ENCODE measurements at places on chromosomes 11 and 22.
A peak's percentile ranks its signal among the peaks of the same experiment; 100 is the strongest.

GRCh38 chr22:21896951-21897513 lies 29.6 kb upstream of the MAPK1 start:
- DNase-seq = no peak

- DNase-seq = no peak
Observed at GRCh38 chr22:48249713-48250268, 1487.3 kb downstream of the TBC1D22A start.

DNA sequence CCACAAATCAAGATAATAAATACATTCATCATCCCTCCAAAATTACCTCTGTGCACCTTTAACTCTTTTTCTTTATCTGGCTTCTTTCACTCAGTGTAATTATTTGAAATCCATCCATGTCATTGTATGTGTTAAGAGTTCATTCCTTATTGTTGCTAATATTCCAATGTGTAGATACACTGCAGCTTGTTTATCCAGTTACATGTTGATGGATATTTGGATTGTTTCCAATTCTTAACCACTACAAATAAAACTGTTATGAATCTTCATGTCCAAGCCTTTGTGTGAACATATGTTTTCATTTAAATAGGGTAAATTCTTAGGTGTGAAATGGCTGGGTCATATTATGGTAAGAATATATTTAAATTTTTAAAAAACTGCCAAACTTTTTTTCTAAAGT lies 323.3 kb upstream of the NCAM1 start:
- no peak for DNase-seq

DNA sequence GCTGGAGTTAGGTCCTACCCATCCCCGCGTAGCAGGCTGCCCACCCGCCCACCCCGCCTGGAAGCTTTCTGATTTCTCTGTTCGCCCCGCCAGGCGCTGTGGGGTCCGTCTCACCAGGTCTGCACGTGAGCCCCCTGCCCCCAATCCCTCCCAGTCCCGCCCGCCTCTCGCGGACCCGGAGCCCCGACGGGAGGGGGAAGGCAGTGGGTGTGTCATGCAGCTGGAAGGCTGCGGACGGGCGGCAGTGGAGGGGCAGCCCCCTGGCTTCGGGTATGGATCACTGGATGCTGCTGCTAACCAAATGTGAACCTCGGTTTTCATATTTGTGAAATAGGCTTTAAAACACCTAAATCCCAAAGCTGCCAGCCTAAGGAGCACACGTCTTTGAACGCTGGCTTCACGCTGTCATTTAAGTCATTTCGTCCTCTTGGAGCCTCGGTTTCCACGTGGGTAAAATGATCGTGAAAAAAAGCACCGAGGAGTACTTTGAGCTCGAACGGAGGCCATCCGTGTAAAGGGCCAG lies 568 bp upstream of the BIK start:
- no peak for DNase-seq

DNA sequence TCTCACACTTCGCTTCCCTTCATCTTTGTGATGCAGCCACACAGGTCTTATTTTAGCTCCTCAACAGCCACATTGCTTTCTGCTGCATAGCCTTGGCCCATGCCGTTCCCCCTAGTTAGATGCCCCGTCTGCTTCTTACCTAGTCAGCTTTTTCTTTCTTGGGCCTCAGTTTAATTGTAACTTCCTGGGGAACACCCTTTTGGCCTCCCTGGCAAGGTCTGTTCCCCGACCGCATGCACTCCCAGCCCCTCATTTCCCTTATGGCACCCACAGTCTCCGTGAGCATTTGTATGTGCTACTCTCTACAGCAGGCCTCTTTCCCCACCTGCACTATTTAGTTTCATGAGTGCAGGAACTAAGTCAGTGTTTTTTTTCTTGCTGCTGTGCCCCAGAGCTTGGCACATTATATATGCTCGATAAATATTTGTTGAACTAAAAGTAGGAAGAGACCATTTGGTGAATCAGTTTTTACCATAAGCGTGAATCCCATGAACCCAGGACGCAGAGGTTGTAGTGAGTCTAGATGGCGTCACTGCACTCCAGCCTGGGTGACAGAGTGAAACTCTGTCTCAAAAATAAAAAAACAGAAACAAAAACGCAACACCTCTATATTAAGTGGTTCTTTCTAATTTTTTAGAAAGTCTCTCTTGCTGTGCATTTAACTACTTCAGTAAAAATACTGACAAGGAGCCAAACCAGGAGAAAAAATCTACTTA lies 38.5 kb downstream of the TNRC6B start:
- DNase-seq = no peak

GRCh38 chr11:61487342-61488025 lies 21.1 kb upstream of the LRRC10B start:
- no peak for DNase-seq

- DNase-seq = no peak
Observed at GRCh38 chr11:129657866-129658525, 157.7 kb upstream of the TMEM45B start.

- no peak for DNase-seq
Observed at GRCh38 chr11:66237867-66238266, 30.6 kb upstream of the RAB1B start.

- DNase-seq = no peak
Observed at GRCh38 chr11:121308816-121309215, 16.2 kb downstream of the SC5D start.

GRCh38 chr11:91178366-91178765 lies 955.5 kb upstream of the CHORDC1 start:
- peak; percentile 22 for DNase-seq

DNA sequence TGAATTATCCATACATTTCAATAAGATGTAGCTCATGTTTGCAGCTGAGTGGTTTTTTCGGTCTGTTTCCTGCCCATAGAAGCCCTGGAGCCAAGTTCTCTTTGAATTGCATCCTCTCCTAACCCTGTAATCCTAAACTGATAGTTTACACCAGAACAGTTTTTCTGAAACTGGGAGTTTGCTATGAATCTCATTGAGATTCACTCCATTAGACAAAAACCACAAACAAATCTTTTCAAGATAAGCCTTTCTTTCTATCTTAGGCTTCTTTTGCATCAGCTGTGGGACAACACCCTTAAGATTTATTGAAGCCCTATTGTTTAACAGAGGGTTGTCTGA lies 324.8 kb downstream of the DYNC2H1 start:
- DNase-seq = peak; percentile 3

- no peak for DNase-seq
Observed at GRCh38 chr11:120645639-120646038, 134.1 kb downstream of the GRIK4 start.

DNA sequence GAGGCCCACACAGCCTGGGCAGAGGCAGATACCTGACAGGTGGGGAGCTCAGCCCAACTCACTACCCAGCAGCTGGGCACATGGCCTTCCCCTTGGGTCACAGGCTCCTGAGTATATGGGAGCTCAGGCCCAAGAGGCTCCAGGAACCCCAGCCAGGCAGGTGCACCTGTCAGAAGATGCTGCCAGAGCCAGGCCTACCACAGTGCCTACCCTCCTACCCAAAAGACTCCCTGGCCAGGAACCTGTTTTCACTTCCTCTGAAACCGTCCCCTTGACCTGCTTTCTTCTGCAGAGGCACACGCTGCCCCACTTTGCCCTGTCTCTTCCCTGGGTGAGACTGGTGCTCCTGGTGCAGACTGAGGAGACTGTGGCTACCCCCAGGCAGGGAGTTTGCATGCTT lies 2.9 kb downstream of the CHID1 start:
- no peak for DNase-seq

GRCh38 chr11:44862558-44863101 lies 88.1 kb downstream of the TP53I11 start:
- DNase-seq = peak; percentile 34

GRCh38 chr22:28344918-28345703 lies 334.5 kb downstream of the TTC28 start:
- peak; percentile 46 for DNase-seq

- DNase-seq = no peak
Observed at GRCh38 chr11:117929142-117929915, at the start of gene TMPRSS13. Gene TMPRSS13 (minus strand): TSS chr11:117929402. CDS start chr11:117929307, 95 bp downstream.

GRCh38 chr11:41392596-41392995 lies 66.9 kb downstream of the LRRC4C start:
- peak; percentile 35 for DNase-seq

GRCh38 chr11:65442842-65443331 lies 20.3 kb downstream of the NEAT1 start:
- peak; percentile 6 for DNase-seq

GRCh38 chr11:66619080-66619554 lies 2.7 kb downstream of the RBM14 start:
- peak; percentile 28 for DNase-seq

GRCh38 chr11:10478574-10479550 lies 23.8 kb downstream of the AMPD3 start:
- DNase-seq = no peak

DNA sequence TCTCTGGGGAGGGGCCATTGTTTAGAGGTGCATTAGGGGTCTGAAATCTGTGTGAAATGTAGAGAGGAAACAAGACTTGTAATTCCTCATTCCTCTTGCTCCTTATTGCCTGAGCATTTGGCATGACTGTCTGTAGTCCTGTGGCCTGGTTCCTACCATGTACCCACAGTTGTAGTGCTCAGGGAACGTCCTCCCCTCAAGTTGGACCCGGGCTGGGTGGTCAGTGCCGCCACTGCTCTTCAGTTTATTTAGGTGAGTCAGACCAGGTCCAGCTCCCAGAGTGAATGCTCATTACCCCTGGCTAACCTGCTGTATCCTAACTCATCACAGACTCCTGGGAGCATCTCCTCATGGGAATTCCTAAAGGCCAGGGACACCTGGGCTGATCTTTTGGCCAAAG lies 139.8 kb downstream of the GRIK4 start:
- no peak for DNase-seq

DNA sequence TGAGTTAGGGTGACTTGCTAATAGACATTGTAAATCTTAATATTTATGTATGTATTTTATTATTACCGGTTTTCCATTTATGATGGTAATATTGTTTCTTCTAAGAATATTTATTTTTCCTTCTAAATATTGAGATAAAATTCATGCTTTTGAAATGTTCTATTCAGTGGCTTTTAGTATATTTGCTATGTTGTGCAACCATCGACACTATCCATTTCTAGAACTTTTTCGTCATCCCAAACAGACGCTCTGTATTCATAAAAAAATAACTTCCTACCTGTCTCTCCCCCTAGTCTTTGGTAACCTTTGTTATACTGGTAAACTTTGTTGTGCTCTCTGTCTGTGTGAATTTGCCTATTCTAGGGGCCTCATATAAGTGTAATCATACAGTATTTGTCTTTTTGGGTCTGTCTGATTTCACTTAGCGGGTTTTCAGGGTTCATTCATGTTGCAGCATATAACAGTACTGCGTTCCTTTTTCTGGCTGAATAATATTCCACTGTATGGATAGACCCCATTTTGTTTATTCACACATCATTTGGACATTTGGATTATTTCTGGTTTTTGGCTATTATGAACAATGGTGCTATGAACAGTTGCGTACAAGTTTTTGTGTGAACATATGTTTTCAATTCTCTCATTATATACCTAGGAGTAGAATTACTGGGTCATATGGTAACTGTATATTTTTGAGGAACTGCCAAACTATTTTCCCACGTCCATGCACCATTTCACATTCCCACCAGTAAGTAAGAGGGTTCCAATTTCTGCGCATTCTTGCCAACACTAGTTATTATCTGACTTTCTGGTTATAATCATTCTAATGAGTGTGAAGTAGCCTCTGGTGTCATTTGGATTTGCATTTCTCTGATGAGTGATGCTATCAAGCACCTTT lies 15.9 kb downstream of the NEAT1 start:
- DNase-seq = peak; percentile 52

DNA sequence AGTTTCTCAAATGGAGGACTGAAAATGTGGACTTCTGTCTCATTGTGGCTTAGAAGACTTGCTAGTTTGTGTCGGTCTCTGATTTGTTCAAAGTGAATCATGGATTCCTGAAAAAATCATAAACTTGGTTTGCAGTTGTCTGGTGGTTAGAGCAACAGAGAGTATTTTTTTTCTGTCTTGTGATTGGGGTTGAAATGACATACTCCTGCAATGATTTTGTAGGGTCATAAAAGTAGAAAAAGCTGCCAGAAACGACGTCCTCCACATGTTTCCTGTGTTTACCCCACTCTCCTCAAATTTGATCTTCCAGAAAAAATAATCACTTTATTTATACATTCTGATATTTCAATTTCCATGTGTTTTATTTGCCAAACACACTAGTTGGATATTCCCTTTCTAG lies 219.2 kb upstream of the PGR start:
- no peak for DNase-seq

DNA sequence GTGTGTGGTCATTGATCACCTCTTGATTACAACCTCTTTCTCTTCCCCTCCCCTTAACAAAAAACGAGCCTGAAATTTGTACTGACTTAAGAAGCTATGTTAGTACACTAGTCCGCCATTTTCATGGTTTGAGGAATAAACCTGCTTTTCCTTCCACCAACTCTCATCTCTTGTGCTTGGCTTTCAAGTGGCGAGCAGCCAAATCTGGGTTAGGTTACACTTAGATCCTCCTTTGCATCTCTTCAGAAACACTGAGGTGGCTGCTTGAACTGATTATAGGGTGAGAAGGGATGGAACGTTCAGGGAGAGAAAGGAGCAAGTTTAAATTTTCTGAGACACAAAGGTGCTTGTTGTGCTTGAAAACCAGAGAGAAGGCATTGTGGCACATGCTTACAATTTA lies 2171.4 kb downstream of the LRRC4C start:
- no peak for DNase-seq

DNA sequence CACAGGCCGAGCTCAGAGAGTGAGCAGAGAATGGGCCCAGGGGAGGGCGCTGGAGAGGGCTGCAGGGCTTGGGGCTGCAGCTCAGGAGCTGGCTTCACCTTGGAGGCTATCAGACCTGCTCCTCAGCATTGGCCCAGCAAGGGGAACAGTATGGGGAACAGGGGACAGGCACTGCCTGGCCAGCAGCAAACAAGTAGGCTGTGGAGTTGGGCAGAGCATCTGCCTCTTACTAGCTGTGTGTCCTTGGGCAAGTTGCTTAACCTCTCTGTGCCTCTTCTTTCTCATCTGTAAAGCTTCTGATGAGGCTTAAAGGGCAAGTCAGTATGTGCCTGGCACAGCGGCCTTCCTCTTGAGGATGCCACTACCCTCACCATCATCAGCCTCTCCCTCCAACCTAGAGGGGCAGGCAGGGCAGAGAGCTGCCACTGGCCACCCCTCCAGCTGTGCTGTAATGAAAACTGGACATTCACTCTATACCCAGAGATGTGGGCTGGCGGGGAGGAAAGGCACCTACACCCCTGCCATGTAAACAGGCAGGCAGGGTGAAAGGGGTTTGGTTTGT lies 7.5 kb upstream of the CDKN1C start:
- no peak for DNase-seq
